ENCODE measurements at places on chromosomes 5 and 9.

GRCh38 chr9:34611811-34612787 is at the start of gene RPP25L:
Gene RPP25L (minus strand): TSS chr9:34612097. CDS start chr9:34611296, 801 bp downstream.
- peak; percentile 81 for DNase-seq

DNA sequence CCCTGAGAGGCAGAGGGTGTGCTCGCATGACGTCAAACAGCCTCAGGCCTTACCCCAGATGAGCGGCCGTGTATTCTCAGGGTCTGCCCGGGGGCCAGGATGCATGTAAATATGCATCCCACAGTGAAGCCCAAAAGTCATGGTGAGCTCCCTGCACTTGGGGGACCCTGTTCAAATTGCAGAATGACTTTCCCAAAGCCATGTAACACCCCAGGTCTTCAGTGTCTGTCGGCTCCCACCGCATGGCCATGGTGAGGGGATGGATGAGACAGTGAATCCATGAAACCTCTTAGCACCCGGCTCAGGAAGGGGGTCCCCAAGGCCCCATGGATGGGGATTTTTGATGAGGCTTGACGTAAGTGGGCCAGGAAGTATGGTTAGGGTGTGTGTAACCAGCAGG is 9.3 kb upstream of the COL5A1 start:
- no peak for DNase-seq

DNA sequence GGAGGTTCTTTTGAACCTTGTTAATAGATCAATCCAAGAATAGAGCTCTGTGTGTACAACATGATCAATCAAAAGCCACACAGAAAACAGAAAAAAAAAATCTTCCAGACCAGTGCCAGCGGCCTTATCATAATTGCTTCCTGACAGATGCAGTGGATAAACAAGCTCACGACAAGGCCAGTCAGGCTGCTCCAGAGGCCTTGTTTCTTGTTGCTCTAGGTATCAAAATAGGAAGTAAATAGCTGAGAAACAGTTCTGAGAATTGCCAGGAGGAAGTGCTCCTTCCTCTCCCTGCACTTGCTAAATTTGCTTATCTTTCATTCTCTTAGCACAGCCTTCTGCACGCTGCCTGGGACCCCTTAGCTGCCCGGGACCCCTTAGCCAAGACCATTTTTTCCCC is 199.0 kb upstream of the TARS1 start:
- no peak for DNase-seq

- peak; percentile 59 for DNase-seq
Observed at GRCh38 chr5:43482490-43483297, 971 bp downstream of the TMEM267 start.

DNA sequence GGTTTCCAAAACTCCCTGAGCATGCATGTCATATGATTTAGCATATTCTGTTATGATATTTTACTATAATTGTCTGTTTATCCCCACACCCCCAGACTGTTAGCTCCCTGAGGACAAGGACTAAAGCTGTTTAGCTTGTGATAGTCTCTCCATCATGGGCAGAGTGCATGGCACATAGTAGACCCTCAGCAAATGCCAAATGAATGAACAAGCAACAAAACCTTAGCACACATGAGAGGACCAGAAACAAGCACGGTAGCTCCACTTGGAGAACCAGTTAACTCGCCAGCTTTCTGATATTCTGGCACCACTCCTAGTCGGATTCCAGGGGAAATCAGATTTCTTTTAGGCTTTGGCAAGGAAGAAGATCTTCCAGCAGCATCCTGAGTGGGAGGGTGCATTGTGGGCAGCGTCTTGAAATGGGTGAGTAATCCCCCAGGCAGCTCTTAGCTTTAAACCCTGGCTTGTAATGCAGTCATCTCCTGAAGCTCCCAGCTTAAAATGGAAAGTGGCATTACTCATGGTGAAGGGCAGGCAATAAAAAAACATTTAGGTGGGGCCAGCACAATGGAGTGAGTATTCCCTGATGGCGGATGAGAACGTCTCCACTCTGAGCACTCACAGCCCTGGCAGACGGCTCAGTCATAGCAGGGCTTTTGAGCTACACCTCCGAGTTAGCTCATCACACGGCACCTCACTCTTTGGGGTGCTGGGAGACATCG is 41.1 kb downstream of the FGF1 start:
- peak; percentile 76 for DNase-seq

DNA sequence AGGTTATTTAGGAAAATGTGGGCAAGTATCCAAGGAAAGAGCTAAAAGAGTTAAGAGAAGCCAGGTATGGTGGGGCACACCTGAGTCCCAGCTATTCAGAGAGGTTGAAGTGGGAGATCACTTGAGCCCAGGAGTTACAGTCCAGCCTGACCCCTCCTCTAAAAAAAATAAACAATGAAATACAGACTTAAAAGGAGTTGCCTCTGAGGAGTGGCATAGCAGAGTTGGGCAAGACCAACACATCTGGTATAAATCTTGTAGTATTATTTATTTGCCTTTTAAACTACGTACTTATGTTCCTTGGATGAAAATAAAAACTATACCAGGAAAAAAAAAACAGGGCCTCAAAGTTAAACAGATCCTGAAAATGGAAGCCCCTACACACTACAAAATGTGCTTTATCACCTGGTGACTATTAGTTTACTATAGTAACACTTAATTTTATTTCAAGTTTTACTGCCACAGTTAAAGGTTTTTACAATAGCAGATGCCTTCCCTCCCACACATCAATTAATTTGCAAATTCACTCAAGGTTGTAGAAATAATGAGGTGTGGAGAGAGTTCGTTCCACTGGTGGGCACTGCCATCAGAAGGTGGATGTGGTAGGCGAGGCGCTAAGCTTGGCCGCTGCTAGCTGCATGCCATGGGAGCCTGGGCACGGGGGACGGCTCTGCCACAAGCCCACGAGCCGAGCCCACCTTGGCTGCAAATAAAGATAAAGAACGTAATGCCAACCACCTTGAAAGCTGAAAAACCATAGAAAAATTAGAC is 48.0 kb downstream of the MED27 start:
- DNase-seq = no peak

DNA sequence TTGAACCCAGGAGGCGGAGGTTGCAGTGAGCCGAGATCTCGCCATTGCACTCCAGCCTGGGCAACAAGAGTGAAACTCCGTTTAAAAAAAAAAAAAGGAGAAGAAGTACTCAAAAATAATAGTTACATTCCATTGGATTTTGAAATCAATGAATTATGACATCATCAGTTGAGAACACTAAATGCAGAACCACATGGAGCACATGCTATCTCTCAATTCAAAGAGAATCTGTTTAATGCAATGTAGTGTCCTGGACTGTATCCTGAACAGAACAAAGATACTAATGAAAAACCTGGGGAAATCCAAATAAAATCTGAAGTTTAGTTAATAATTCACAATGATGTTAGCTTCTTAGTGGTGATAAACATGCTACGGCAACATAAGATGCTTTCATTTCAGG is 20.3 kb downstream of the CDC14B start:
- DNase-seq = no peak

DNA sequence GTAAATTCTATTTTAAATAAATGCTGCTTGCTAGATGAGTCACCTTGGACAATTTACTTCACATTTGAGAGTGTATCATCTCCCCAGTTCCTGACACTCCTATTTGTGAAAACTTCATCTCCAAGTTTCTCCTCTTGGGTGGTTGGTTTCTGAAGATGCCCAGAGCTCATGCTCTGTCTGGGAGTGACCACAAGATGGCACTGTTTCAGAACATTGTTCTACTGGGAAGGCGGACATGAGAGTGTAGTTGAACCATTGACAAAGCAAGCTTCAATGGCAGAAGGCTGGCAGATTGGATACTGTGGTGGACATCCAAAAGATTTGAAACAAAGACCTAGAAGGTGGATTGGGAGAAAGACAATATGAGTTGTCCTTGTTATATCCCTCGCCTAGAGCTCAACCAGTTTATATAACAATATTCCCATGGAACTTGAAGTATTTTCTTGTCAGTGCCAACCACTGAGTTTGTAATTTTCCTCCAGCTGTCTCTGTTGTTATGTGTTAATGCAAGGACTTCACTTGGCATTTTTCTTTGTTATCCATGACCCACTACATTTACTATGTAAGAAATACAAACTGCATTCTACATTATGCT is 234.3 kb upstream of the ANKH start:
- DNase-seq = peak; percentile 16

- DNase-seq = no peak
Observed at GRCh38 chr9:33453999-33454660, 6.7 kb upstream of the AQP3 start.

- no peak for DNase-seq
Observed at GRCh38 chr5:167319243-167319642, 972.2 kb upstream of the WWC1 start.

DNA sequence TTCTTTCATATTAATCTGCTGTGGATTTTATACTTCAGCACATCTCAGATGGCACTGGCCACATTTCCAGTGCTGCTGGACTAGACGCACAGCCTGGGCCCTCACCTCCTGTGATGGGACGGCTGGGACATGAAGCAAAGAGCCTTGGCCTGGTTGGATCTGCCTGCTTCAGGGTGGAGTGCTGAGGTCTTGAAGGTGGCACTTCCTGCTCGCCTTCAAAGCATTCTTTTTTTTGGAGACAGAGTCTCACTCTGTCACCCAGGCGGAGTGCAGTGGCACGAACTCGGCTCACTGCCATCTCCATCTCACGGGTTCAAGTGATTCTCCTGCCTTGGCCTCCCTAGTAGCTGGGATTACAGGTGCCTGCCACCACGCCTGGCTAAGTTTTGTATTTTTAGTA is 73.1 kb downstream of the RAPGEF1 start:
- DNase-seq = no peak

DNA sequence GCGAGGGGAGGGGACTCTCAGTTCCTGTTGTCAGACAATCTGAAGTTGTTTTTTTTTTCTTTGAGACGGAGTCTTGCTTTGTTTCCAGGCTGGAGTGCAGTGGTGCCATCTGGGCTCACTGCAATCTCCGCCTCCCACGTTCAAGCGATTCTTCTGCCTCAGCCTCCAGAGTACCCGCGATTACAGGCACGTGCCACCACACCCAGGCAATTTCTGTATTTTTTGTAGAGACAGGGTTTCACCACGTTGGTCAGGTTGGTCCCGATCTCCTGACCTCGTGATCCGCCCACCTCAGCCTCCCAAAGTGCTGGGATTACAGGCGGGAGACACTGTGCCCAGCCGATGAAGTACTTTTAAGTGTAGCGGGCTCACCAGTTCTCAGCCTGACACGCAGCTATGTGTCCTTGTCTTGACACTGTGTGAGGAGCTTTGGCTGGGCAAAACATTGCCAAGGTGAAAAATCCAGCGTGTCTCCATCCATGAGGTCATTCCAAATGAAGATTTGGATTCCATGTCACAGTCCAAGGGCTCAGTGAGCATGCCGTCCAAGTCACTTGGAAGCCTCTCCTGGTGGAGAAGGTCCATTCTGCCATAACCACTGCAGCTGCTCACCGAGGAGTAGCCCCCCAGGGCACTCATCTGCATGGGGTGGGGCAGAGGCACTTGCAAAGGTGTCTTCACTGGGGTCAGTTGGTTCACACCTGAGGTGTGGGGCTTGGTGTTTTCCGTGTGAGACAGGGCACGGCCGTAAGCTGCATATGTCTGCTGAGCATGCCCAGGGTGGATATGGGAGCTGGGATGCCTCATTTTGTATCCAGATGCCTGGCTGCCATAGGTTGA is 32.0 kb downstream of the OR2V1 start:
- no peak for DNase-seq

DNA sequence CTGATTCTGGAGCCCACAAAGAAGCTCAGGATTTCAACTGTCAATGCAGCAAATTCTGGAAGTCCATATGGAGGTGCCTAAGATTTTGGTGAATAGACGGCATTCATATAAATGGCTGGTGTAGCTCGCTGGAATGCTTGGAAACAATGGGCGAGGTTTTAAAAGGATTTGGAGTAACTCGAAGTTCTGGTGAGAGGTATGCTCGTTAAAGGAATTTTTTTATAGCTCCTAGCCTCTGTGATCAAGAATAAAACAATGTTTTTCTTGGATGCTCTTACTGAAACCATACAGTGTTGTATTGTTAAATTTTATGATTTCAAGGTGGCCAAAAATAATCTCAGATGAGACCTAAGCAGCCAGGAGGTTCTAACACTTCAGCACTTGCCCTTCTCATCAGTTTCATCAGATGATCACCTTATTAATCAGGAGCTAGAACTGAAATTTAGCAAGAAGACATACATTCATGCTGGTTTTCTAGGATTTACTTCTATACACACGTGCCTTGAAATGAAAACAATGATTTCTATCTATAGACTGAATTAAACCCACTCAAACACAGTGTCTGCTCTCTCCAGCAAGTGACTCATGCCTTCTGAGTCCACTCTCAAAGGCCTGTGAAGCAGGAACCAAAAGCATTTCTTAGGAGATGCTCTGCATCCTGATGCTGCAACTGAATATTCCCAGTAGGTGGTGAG is 79.2 kb downstream of the OTULIN start:
- no peak for DNase-seq

- no peak for DNase-seq
Observed at GRCh38 chr5:172878933-172879752, 45.1 kb downstream of the ERGIC1 start.

DNA sequence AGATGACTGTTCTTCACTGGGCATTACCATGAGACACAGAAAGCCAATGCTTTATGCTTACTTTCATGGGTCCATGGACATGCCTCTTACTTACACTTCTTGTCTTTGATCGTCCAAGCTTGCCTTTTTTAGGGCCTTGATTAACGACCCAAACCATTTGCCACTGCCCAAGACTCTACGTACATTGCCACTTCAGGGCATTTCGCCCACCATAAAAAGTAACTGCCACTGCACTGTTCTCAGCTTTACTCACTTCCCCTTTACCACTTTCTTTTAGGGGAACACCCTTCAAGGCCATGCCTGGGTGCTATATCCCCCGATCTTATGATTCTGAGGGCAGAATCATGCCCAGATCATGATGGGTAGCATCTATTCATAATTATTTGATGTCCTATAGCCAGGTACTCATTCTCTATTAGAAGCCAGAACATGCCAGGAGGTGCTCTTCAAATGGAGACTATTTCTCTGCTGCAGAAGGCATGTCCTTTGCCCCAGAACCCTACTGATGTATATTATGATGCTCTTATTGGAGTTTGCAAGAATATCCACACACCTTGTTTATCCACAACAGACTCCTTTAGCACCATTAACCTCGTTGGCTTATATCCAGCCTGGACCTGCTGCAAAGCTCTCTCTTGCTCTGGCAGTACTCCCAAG is 64.1 kb upstream of the RAD23B start:
- no peak for DNase-seq

DNA sequence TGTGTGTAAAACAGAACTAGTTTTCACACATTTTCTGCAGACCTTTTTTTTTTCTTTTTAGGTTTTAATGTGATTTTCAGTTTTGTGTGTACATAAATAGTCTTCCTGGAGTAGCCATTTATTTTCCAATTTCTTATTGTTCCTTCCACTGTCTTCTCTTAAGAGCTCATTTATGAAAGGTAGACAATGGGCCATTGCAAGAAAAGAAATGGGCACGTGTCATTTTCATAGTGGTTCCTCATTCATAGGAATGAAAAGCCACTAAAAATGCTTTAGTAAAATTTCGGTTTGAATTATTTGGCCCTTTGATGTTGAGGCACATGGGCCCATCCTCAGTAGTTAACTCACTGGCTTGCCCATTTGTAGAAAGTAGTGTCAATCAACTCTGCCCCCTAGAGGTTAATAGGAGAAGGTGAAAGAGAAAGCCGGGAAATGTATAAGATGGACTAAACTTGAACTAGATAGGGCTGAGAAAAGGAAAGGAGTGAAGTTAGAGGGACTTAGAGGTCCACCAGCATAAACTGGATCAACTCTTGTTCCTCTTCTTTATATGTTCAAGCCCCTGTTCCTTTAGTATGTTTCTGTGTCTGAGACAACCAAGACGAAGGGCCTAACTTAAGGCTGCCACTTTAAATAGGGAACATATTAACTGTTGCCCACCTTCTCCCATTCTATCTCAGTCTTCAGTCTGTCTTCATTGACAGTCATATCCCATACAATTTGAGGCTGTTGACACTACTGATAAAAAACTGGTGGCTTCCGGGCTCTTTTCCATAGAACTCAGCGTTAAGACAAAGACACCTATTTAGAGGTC is 72.6 kb downstream of the SMARCA2 start:
- no peak for DNase-seq
